Activated T-cell treated with anti-CD3 and anti-CD28 coated beads, Interleukin-2, amount 50 U/mL, for 24 hours (primary cell): ENCODE measurements at places on chromosomes 11 and 22.

DNA sequence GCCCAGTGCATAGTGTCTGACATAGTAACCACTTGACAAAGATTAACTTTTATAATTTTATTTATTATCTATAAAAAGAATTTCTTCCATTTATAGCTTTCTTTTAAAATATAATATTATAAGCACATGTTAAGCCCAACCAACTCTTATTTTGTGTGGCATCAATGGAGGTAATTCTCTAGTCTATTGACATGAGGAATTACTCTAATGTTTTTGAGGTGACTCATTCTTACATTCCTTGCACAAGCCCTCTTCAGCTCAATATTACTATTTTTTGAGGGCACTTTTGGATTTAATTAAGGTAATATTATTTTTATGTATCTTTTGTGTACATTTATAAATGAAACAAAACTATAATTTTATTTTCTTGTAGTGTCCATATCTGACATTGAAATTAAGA, 59.6 kb downstream of the AASDHPPT start:
- no peak for DNase-seq

DNA sequence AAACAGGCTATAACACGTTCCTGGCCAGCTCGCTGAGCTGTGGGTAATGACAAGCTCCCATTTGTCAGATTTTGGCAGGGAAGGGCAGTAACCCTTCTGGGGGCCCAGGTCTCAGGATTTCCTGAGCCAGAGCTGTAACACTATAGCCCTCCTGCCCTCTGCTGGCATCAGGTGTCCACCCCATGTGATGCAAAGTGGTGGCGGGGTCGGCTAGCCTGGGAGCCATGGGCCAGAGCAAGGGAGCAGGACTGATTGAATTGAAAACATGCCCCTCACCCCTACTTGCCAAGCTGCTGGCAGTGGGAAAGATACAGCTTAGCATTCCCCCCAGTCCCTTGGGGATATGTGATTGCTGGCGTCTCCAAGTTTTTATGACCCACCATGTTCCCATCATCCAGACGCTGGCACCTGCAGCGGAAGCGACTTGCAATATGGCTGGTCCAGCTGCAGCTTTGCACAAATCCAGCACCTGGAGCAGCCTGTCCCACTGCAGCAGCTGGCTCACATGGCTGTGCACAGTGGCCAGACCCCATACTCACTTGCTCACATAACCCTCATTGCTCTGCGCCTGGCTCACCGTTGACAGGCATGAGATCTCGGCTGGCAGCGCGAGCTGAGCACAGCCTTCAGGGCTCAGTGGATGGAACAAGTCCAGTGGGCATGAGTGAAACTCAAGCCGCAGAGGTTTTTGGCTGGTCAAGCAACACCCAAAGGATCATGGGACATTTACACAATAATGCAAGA, 1147.8 kb downstream of the JRKL start:
- no peak for DNase-seq

DNA sequence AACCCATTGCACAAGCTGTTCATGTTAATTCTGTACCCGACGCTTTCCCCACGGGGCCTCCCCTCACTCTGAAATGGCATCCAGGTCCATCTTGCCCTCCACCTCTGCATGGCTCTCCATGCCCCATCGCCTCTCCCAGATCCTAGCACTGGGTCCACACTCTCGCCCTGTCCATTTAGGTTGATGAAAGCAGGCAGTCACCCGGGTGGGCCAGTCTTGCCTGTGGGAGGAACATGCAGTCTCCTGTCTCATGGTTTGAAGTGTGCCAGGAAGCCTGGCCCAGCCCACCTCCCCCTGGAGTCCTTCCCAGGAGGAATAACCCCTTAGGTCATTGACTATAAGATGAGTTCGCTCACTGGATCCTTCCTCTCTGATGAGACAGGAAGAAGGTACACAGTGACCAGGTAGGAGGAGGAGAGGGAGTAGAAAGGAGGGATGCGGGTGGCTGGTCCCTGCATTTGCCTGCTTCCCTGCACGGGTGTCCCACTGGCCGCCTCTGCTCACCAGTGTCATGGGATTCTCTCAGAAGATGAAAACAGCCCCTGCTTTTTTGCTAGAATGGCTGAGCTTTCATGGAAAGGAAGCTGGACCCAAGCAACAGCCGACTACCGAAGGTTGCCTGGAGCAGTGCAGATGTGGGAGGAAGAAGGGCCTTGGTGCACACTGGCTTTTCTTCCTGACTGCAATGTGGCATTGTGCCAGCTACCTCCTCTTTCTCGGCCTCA, 6.8 kb downstream of the TMEM121B start:
- DNase-seq: no peak

DNA sequence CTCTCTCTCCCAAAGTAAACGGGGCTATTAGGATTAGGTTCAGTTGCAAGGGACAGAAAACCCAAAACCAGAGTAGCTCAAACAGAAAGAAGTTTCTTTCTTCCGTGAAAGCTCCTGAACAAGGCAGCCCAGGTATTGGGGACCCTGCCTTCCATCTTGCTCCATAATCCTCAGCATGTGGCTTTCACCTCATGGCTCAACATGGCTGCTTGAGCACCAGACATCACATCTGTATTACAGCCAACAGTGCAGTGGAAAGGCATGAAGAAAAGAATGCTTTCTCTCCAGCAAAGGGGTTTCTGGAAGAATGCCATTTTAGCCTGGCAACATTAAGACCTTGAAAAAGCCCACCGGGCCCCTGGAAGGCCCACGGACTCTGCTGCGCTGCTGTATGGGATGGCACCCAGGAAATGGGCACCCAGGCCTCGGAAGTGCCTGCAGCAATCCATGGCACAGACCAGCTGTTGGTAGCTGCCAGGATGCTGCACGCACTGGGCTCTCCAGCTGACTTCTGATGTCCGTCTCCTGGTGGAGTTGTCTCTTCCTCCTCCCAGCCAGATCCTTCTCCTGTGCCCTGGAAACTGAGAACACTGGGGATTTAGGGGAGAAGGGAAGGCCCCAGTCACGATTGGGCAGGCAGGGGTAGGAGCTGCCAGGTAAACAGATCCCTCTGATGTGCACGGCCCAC, 22.6 kb downstream of the PDGFB start:
- no peak for DNase-seq

GRCh38 chr11:42337786-42338455, 878.5 kb upstream of the LRRC4C start:
- no peak for DNase-seq

DNA sequence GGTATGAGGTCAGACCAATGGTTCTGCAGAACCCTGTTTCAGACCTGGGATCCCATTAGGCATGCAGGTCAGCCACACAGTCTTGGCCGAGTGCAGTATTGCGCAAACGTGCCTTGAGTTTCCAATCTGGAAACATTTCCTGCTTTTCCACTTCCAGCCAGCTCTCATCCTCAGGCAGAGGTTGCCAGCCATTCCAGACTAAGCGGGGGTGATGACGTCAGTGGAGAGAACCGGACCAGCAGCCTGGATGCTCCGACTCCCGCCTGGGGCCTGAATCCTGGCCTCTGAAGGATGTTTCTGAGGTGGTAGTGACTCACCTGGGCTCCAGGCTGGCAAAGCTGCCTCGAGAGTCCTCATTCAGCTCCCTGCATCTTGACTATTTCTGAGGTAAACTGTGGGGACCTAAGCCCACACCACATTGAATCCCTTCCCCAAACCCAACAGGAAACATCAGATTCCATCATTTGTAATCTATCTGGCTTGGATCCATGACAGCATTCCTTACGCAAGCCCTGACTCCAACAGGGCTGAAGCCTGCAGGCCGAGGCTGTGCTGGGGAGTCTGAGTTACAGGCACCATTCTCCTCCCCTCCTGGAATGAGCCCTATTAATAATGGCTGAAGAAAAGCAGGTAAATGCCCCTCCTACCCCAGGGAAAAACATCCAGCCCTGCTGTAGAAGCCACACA, 83.0 kb downstream of the ABTB2 start:
- no peak for DNase-seq
